Fibroblast of upper back skin (primary cell): ENCODE measurements at places on chromosomes 11 and 22.
A peak's percentile ranks its signal among the peaks of the same experiment; 100 is the strongest.

- peak; percentile 94 for DNase-seq
Measured at GRCh38 chr11:128026596-128026995, 560.8 kb downstream of the ETS1 start.

DNA sequence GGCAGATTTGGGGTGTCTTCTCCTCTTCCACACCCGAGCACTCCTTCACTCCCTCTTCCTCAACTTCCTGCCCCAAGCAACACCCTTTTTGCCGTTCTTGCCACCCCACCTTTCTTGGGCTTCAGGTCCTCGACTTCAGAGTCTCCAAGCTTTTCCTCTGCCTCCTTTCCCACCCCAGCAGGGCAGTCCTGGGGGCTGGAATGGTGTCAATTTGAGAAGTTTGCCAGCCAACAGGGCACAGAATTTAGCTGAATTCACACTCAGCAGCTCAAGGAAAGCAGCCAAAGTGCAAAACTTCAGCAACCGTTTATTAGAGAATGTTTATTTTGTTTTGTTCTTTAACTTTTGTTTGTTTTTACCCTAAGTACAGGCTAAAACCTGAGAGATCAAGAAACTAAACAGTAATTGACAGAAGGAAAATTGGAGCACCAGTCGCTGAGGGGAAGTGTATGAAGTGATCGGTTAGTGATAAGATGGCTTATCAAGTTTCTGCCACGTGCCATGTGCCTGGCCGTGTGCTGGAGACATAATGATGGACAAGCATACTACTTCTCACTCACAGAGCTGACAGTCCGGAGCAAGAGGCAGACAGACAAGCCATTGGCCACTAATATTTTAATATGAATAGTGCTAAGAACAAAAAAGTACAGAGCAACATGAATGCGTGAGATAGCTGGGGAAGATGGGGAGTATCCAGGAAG, 44.4 kb downstream of the AHNAK start:
- DNase-seq: no peak

DNA sequence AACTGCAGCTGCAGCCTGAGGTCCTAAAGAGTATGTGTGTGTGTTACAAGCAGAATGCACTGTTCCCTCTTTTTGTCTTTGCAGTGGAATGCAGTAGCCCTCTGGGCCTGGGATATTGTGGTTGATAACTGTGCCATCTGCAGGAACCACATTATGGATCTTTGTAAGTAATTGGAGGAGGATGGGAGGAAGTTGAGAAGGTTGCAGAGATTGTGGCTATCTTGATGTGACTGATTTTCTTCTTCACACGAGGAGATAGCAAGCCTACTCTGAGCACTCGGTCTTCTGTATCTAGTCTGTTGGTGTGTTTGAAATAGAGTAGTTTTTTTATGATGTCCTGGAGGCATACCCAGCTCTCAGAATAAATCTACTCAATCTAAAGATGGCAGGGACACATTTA, 2.3 kb downstream of the RBX1 start:
- DNase-seq: peak; percentile 27

- no peak for DNase-seq
Measured at GRCh38 chr11:88692306-88693086, 355.0 kb upstream of the CTSC start.

GRCh38 chr22:24441406-24442351, 14.3 kb downstream of the ADORA2A start:
- DNase-seq: no peak

- DNase-seq: no peak
Measured at GRCh38 chr11:110301577-110301976, 5.2 kb upstream of the RDX start.

DNA sequence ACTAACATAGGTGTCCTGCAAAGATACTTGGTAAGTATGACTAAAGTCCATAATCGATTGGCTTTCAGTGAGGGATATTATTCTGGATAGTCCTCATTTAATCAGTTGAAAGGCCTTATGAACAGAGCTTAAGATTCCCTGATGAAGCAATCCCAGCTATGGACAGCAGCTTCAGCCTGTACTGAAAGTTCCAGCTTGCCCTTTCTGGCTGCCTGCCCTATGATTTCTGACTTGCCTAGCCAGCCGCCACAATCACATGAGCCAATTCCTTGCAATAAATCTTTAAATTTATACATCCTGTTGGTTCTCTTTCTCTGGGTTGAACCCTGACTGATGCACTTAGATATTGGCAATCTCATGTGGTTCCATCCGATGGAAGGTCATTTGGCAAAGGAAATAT, 759.0 kb upstream of the API5 start:
- DNase-seq: peak; percentile 12
